DMS79 (cell line): ENCODE measurements at places on chromosomes 2 and 18.

- DNase-seq = no peak
These were observed 124.5 kb downstream of the CNTNAP5 start for GRCh38 chr2:124149571-124149970.

GRCh38 chr2:143617803-143618415, 488.7 kb downstream of the ARHGAP15 start:
- DNase-seq = no peak

DNA sequence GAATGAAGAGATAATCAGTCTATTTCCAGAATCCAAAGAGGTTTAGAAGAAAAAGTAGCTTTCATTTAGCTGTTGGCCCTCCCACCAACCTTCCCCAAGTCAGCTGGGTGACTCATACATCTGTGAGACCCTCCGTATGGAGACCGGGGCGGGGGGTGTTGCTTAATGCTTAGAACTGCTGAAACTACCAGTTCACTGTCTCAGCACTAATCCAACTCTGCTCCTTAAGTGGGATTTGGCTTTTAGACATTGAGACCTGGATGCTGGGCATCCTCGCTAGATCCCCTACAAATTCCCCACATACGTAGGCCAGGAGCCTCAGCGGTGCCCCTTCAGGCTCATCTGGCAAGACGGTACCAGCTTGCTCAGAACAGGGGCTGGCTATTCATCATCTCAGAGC, at the start of gene SAG:
SAG (plus strand) TSS at position 252 of the 400 bp plus-strand sequence. CDS start 1,374 bp downstream, outside the sequence.
- DNase-seq = no peak

DNA sequence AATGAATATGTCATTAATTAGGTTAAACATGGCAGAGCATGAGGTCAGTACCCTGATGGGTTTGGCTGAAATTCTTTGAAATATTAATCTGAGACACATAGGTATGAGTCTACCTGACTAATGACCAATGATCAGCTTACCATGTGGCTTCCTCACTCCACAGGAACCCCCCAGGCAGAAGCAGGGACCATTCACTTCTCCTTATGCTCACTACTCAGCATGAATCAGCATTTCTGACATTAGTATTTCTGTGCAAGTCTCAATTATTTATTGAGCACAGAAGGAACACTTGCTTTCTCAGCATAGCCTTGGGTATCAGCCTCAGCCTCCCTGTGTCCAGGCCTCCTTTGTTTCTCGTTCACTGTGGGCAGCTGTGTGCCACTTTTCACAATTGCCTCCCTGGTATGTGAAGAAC, 9.3 kb upstream of the KCNE4 start:
- no peak for DNase-seq

DNA sequence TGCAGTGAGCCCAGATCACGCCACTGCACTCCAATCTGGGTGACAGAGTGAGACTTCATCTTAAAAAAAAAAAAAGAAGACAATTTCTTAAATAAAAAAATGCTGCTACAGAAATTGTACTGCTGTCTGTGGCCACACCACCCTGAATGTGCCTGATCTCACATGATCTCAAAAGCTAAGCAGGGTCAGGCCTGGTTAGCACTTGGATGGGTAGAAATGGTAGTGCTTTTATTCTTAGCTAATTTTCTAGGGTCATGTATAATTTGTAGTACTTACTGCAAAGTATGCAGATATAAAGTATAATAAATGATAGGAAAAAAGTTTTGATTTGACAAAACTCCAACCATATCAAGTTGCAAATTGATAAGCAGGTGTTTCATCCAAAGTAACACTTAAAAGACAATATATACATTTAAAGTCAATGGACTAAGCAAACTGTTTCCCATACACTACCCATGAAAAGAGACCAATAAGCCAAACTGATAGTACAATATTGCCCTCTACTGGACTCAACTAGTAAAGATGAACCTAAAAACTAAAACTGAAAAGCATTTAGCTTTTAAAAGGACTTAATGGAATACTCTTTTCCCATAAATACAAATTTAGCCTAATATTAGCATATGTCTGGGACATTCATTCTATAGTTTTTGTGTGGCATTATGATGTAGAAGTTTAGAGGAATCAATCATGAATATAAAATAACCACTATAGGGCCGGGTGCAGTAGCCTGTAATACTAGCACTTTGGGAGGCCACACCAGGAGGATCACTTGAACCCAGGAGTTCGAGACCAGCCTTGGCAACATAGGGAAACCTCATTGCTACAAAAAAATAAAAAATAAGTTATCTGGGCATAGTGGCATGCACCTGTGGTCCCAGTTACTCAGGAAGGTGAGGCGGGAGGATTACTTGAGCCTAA, 18.6 kb upstream of the PEX13 start:
- DNase-seq = no peak

GRCh38 chr2:15734674-15735483, 143.2 kb downstream of the DDX1 start:
- DNase-seq = no peak

GRCh38 chr2:22826703-22827102, 558.3 kb upstream of the KLHL29 start:
- no peak for DNase-seq

DNA sequence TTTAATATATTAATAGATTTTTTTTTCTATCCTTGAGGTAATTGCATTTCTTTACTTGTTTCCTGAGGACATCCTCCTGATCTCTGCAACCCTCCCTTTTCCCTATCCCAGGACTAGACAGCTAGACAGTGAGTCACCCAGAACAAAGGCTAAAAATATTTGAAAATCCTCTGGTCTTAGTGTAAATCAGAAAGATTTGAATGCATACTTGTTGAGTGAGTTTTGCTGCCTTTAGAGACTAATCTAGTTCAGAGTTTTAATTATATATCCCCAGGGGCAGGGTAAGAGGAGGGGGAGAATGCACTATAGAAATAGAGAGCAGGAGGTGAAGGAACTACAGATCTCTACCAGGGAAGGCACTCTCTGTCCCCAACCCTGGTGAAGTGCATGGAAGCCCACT, 202.3 kb upstream of the TCF4 start:
- no peak for DNase-seq

DNA sequence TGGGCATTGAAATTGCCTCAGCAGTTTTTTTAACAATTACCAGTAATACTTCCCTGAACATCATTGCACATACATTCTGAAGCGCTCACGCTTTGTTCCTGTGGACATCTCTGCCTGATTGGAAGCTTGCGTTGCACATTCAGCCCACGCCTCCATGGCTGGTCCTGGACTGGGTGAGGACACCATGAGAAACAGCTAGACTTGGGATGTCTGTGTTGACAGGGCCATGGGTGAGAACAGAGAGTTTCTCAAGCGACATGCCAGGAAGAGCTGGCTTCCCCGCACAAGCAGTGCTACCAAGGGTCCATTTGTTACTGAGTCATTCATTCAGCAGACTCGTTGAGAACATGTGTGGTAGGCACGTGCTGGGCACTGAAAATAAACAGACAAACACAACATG, 166.3 kb downstream of the GBX2 start:
- no peak for DNase-seq
